ENCODE measurements at places on chromosomes 1 and 21. TPM values are rescaled to one million over a fixed set of nuclear protein-coding genes. Genes with fewer than 3 reads are reported as not detected.
A peak's percentile ranks its signal among the peaks of the same experiment; 100 is the strongest.

FAM163A gene
- polyA plus RNA-seq, result 5.5 TPM

CD164L2 gene
- not detected for polyA plus RNA-seq

PLA2G4A gene
- 15.9 TPM for polyA plus RNA-seq

KCNJ9 gene
- polyA plus RNA-seq, result 0.36 TPM

OLIG1 gene
- 0.01 TPM for polyA plus RNA-seq

SLC44A3 gene
- polyA plus RNA-seq, result 70.5 TPM

GRCh38 chr21:16968436-16968835 lies 544.4 kb upstream of the CXADR start:
- no peak for DNase-seq

GRCh38 chr1:86993269-86993985 lies 79.0 kb downstream of the HS2ST1 start:
- no peak for DNase-seq

DNA sequence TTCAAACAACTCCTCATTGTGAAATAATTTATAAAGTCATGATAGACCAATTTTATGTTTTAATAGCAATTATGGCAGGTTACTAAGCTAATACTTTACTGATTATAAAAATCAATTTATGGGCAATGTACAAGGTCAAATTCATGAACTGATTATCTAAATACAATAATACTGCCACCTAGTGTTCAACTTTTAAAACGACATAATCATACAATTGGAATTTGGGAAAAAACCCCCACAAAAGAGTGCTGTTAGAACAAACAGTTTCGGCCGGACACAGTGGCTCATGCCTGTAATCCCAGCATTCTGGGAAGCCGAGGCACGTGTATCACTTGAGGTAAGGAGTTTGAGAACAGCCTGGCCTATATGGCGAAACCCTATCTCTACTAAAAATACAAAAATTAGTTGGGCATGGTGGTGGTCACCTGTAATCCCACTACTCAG lies 14.0 kb downstream of the GTF2B start:
- no peak for DNase-seq

GRCh38 chr1:216183007-216183406 lies 240.2 kb downstream of the USH2A start:
- no peak for DNase-seq

- DNase-seq, result peak; percentile 39
Observed at GRCh38 chr1:223748773-223749733, 36.7 kb downstream of the CAPN2 start.

- DNase-seq, result no peak
Observed at GRCh38 chr1:19398309-19398760, 86.2 kb downstream of the SLC66A1 start.

DNA sequence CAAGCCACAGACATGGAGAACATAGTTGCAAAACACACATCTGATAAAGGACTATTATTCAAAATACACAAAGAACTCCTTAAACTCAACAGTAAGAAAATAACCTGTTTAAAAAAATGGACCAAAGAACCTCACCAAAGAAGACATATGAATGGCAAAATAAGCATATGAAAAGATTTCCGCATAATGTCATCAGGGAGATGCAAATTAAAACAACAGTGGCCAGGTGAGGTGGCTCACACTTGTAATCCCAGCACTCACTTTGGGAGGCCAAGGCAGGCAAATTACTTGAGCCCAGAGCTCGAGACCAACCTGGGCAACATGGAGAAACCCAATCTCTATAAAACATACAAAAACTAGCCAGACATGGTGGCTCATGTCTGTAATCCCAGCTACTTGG lies 50.4 kb downstream of the PRPF38A start:
- DNase-seq, result no peak
